Activated CD4-positive, CD25-positive, alpha-beta regulatory T cell treated with anti-CD3 and anti-CD28 coated beads, Interleukin-2, amount 50 U/mL, for 16 hours (primary cell): ENCODE measurements at places on chromosomes 2 and 18.

GRCh38 chr2:231904161-231904611 is 22.0 kb downstream of the NPPC start:
- DNase-seq: no peak

- no peak for DNase-seq
Observed at GRCh38 chr2:72278046-72278445, 130.4 kb upstream of the CYP26B1 start.

GRCh38 chr2:104321796-104322349 is 532.0 kb upstream of the POU3F3 start:
- no peak for DNase-seq

DNA sequence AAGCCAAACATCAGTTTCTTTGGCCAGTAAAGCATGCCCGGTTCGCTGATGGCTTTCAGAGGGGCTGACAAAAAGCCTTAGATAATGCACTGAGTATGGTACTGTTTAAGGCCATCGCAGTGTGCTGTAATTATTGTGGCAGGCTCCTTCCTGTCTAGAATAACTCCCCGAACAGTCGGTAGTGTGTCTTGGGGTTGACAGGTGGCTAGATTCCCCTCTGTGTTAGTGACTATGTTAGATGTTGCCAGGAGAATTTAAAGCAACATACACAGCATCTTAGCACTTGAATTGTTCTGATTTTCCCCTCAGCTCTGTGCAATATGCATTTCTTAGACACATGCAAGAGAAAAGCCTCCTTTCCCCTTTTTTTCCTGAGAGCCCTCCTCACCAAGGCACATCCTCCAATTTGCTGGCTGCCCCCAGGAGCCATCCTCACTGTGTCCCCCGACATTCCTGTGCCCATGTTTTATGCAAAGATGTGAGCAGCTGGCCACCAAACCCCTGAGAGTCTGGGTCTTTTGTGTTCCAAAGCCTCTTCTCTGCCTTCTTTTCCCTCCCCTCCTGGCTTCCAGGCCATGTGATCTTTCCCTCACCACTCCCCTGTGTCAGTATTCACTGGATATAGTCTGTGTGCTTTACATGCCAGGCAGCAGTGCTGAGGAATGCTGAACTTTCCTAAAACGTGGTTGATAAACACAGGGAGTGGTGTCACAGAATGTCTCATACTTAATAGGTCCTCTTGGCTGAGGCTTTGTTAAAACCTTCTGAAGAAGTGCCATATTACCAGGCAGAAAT is 331.5 kb downstream of the HRH4 start:
- no peak for DNase-seq

GRCh38 chr2:9115229-9115628 is 91.4 kb upstream of the ASAP2 start:
- DNase-seq: no peak
